ENCODE measurements at places on chromosomes 7 and 10.

- DNase-seq = no peak
Measured at GRCh38 chr7:56287429-56288138, 171.4 kb upstream of the NUPR2 start.

DNA sequence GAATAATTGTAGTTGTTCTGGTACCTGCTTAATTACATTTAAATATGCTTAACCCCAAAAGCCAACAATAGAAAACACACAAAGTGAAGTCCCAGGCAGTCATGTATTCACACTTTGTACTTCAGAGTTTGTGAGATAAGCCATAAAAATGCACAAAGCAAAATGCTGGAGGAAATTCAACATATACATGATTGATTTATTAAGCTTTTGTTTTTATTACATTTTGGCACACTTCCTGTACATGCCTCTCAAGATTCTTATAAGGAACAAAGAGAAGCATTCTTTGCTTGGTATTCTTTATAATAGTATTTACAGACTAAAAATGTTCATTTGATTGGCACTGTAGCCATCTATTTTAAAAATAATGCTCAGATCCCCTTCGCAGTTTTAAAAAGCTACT, 107.7 kb upstream of the ANK3 start:
- no peak for DNase-seq

GRCh38 chr7:10644849-10645248, 328.8 kb upstream of the PHF14 start:
- DNase-seq = no peak

DNA sequence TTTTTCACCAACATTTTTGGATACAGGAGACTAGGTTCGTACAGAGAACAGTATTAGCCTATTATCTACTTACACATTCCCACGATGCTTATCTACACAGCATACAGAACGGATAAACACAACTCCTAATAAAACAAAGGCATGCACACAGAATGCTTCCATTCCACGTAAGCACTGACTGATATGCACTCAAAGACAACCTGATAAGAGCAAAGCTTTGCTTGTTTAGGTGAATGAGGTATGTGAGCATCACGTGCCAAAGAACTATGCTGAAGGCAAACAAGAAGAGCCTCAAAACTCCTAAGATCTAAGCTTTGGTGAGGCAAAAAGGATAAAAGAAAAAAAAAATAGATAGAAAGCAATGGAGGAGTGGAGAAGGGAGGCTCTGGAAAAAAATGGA, 413.5 kb upstream of the LRRN3 start:
- no peak for DNase-seq

- no peak for DNase-seq
Measured at GRCh38 chr10:43953672-43954071, 305.0 kb upstream of the ZNF32 start.

- no peak for DNase-seq
Measured at GRCh38 chr10:16847644-16848043, 30.4 kb upstream of the RSU1 start.

GRCh38 chr7:20980232-20980631, 193.5 kb upstream of the SP8 start:
- no peak for DNase-seq

- no peak for DNase-seq
Measured at GRCh38 chr10:98252464-98252863, 15.5 kb downstream of the LOXL4 start.

DNA sequence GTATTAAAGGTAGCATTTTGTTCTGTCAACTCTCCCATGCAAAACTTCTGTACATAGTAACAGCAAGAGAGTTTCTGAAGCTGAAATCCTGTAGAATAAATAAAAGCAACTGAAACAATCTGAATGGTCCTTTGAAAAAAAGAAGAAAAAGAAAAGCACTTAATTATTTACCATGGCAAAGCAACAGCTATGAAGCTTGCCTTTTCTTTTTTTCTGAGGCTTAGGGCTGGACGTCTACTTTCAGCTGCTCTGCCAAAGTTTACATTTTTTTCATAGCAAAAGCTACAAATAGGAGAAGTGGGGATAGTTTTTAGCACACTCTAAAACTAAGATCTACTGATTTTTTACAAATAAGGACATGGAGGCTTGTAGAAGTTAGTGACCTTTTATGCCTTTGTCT, 31.3 kb upstream of the CD36 start:
- no peak for DNase-seq

DNA sequence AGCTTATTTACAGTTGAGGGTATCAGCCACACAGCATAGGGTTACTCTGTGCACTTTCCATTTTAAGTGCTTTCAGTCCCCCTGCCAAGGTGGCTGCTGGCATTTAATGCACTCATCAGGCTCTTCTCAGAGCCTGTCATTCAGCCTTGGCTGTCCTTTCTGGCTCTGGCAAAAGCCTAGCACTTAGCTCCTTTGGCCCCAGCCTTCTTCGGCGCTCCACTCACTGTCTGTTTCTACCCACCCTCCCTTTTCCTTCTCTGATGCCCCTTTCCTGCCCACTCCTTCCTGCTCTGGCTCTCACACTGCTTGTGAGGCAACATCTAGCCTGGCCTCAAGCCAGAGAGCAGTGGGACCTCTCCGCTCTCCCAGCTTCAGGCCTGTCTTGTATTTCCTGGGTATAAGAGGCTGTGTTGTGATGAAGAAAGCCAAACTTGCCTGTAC, 60.2 kb downstream of the WIPF3 start:
- no peak for DNase-seq

- no peak for DNase-seq
Measured at GRCh38 chr7:14639801-14640200, 262.8 kb downstream of the DGKB start.

DNA sequence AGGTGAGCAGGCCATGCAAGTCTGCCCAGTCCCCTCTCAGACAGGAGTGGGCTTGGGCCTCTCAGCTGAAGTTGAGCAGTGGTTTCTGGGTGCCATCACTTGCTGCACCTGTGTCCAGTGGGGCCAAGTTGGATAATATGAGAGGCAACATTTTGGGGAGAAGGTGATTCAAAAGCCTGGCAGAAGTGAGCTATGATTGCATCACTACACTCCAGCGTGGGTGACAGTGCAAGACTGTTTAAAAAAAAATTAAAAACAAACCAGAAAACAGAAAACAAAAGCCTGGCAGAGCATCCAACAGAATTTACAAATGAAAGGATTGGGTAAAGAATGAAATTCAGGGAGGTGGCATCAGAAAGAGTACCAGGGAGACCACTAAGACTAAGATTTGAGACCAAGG, 121.5 kb upstream of the LAMB4 start:
- DNase-seq = no peak

DNA sequence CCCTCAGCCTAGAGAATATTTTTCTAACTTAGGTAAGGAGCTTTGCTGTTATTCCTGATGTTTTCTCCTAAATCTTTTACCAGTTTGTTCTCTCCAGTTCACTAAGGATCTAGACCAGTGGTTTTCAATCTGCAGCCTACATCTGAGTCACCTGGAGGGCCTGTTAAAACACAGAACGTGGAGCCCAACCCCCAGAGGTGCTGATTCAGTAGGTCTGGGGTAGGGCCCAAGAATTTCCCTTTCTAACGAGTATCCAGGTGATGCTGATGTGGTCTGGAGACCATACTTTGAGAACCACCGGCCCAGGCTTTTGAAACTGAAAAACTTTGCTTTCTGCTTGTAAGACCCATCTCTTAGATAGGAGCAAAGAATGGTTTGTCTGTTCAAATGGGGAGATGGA, 51.2 kb upstream of the KMT2E start:
- no peak for DNase-seq

- DNase-seq = peak; percentile 62
Measured at GRCh38 chr7:6436385-6436685, 11.4 kb downstream of the DAGLB start.

DNA sequence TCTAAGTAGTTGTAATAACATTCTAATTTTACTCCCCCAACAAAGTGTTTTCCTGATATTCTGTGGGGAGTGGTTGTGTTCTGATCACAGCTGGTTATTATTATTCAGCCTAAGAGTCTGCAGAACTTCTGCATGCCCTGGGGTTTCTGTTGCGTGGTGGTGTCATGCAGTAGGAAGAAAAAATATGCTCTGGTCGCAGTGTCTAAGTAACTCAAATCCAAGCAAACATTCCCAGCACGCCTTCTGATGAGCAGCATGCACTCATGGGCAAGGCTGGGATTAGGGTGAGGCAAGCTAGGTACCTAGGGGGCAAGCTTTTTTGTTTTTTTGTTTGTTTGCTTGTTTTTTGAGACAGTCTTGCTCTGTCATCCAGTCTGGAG, 112.8 kb upstream of the KMT2E start:
- DNase-seq = no peak

- no peak for DNase-seq
Measured at GRCh38 chr7:22653951-22654350, 73.0 kb upstream of the IL6 start.

DNA sequence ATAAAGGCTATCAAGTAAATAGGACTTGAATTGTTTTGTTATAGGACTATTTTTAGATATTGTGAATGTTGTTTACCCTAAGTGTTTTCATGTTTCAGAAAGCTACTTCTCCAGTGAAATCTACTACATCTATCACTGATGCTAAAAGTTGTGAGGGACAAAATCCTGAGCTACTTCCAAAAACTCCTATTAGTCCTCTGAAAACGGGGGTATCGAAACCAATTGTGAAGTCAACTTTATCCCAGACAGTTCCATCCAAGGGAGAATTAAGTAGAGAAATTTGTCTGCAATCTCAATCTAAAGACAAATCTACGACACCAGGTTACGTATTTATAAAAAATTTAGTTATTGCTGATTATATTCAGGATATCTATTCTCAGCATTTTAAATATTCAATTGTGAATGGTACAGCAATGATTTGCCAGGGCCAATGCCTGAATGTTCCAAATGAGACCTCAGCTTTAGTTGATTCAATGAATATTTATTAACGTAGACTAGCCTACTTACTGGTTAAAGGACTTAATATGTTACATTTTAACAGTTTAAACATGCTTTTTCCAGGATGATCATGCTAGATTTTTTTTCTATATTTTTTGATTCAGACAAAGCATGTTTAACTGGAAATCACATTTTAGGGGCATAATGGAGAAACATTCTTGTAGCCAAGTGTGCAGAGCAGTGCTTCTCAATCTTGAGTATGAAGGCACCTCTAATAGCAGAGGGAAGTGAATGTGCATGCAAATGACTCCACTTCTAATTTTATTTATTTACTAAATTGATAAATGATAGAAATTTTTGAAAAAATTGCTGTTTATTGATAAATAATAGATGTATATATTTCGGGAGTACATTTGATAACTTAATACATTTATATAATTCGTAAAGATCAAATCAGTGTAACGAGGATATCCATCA, 18.2 kb downstream of the ANLN start:
- DNase-seq = no peak

GRCh38 chr7:128363261-128363721, 1.8 kb upstream of the PRRT4 start:
- DNase-seq = no peak

DNA sequence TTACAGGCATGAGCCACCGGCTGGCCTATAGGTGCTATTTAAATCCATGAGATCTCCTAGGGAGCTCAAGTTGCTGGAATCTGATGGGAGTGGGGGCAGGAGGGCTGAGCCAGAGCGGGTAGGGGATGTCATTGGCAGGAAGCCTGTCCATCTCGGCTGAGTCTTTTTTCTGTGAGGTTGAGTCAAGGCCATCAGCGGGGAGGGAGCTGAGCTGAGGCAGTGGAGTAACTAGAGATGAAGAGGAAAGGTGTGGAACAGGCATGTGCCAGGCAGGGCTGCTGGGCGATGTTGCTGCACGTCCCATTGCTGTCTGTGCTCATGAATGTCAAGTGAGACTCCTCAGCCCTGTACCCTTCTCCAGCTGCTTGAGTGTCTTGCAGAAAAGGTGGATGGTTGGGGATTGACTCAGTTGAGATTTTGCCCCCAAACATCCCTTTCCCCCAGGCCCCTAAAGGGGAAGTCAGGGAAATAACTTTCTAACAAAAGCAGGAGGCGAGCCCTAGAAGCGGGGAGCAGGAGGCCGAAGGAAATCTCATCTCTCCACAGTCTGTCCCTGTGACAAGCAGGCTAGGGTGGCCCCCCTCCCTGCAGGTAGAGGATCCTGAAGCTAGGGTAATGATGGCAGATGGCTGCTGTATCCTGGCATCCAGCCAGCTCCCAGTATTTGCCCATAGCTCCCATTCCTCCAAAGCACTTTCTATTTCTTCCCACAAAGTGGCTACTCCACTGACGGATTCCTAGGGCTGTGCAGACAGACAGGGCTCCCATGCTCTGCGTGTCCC, 5.4 kb downstream of the ATP6V1F start:
- DNase-seq = no peak

DNA sequence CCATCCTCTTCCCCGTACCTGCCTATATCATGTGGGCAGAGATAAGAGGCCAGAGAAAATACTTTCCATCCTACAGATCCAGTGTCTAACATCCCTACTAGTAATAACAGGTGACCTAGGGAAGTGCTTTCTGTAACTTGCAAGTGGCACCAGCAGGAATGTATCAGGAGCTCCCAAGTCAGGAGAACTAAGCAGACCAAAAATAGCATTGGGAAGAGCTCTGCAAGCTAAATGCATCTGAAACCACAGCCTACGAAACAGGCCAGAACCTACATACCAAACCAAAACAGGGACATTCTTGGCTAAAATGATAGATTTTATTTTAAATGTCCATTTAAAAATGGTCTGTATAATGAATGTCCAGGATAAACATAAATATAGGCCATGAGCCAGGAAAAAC, 680.8 kb downstream of the PHTF2 start:
- DNase-seq = no peak

GRCh38 chr10:3220853-3221252, 48.3 kb upstream of the PITRM1 start:
- no peak for DNase-seq

DNA sequence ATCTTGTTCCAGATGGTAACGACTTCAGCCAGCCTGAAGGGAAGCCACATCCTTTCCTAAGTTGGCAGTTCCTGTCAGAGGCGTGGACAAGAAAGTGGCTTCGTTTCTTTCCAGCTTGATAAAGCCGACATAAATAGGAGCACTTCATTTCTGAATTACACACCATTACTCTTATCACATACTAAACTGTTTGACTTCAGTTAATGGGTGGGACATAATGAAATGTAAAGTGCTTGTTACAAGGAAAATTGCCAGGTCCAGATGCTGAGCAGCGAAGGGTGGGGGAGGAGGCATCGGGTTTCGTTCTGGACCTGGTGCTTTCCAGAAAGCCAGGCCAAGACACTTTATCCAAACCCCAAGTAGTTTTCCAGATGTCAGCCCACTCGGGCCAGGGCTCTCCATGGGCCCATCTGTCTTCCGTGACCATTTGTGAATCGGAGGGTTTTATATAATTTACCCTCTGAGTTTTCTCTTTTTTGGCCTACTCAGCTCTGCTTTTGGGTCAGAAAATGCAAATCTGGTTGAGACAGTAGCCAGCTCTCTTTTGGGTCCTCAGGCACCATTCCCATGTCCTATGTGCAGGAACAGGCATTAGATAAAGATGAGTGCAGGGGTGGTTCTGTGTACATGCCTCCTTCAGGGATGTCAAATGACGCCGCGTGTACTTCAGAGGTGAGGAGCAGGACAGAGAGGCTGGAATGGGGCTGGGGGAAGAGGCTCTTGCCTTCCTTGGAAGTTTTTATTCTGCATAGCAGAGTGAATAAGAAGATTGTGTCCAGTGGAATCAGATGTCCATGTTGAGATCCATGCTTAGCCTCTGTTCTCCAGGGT, 90.2 kb downstream of the TACC2 start:
- DNase-seq = no peak
